ENCODE measurements at places on chromosomes 5 and 9.

DNA sequence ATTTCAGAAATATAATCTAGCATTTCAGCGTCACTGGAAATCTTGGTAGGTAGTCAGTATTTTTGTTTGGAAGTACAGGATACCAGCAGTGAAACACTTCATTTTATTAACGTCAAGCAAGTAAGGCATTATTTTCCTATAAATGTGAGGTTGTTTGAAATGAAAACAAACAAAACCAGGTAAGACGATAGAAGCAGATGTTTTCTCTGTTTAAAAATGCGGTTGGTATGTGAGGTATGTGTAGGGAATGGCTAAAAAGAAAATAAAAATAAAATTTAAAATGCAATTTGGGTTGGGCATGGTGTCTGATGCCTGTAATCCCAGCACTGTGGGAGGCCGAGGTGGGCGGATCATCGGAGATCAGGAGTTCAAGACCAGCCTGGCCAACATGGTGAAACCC is 16.1 kb downstream of the GDA start:
- no peak for DNase-seq

GRCh38 chr5:59483971-59484472 is 409.5 kb downstream of the PDE4D start:
- no peak for DNase-seq

GRCh38 chr5:963673-964531 is 44.7 kb upstream of the NKD2 start:
- no peak for DNase-seq

- no peak for DNase-seq
These were observed 22.1 kb upstream of the IL13 start for GRCh38 chr5:132635873-132636272.
